ENCODE measurements at places on chromosomes 11 and 22.

DNA sequence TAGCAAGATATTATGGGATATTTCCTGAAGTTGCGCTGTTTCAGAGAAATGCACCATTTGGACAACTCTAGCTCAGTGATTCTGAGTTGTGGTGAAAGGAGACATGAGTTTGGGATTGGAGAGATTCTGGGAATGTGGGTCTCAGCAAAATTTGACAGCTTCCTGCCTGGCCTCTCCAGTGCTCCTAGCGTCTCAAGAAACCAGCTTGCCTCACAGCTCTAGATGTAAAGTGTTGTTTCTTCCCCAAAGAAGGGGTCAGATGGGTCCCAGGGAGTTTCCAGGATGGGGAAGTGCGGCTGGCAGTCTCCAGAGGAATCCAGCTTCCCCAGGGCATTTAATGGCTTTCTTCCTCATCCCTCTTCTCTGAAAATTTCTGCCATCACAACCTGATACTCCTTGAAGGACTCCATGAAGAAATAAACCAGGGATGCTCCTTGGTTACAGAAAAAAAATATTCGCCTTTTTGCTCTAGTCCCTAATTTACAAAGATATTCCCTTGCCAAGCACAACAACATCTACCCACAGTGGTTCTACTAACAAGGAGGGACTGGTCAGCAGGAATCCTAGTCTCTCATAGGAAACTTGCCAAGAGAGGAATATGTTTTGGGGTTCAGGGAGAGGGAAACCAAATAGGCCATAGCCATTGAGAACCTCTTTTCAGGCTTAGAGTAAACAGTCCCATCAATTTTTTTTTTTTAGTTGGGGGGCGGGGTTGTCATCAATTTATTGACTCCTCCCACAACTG is 185.4 kb upstream of the E2F8 start:
- no peak for DNase-seq

DNA sequence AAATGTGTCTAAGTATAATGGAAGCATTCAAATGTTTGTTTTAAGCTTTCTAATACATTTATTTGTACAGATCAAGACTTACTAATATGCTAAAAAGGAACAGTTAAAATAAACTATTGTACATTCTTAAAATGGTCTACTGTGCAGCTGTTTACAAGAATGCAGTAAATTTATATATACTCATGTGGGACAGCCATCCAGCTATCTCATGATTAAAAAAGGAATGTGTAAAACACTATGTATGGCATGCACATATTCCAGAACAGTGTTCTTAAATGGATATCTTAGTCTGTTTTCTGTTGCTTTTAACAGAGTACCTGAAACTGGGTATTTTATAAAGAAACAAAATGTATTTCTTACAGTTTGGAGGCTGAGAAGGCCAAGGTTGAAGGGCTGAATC is 30.2 kb upstream of the CSTF3 start:
- no peak for DNase-seq

DNA sequence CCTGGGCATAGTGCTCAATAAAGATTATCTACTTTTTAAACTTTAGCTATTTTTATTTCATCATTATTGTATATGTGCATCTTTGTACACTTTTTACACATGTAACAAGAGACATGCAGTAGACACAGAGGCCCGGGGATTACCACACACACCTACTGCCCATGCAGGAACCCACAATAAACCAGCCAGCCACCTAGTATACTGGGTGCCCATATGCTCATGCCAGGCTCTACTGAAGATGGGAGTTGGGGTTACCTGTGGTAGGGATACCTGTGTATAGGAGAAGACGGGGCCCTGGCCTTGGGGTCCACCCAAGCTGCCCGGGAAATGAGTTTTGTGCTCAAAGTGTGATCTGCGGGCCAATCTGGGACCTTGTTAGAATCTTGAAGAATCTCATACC is 31.2 kb upstream of the P2RY2 start:
- DNase-seq: no peak

DNA sequence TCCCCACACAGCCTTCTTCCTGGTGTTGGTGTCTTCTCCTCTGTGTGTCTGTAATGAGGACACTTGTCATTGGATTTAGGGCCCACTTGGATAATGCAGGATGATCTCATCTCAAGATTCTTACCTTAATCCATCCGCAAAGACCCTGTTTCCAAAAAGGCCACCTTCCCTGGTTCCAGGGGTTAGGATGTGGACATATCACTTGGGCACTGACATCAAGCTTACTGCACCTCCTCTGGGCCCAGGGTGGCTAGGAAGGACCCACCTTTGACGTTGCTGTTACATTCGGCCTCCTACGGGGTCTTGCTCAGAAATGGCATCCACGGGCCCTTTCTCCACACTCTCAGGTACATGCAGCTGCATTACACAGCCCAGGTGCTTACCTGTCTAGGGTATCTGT is 535.9 kb downstream of the BRD1 start:
- DNase-seq: no peak

DNA sequence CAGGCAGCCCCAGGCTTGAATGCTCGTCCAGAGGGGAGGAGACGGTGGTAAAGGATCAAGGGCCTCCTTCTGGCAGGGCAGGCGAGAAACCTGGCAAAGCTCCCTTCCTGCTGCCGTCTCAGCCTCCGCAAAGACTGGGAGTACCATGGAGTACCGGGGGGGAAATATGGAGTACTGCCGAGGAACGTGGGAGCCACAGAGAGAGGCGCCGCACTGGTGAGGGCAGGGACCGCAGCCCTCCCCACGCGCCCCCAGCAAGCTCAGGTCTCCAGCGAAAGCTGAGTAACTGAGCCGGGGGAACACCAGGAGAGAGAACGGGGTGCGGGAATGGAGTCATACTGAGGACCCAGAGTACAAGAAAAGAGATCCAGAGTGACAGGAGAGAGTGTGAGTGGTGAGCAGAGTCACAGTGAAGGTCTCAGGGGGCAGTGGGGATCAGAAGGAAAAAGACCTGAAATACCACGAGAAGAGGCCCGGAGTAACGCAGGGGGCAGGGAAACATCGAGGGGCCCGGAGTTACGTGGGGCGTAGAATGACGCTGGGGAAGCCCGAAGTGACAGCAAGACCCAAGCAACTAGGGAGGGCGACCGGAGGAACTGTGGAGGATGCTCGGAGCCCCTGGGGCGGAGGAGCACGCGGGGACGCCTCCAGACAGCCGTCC is 740 bp downstream of the EML3 start:
- peak; percentile 51 for DNase-seq

GRCh38 chr11:66745356-66746235 is 16.6 kb upstream of the SPTBN2 start:
- DNase-seq: peak; percentile 68

- no peak for DNase-seq
These were observed 148.6 kb downstream of the LDLRAD3 start for GRCh38 chr11:36092314-36093030.

DNA sequence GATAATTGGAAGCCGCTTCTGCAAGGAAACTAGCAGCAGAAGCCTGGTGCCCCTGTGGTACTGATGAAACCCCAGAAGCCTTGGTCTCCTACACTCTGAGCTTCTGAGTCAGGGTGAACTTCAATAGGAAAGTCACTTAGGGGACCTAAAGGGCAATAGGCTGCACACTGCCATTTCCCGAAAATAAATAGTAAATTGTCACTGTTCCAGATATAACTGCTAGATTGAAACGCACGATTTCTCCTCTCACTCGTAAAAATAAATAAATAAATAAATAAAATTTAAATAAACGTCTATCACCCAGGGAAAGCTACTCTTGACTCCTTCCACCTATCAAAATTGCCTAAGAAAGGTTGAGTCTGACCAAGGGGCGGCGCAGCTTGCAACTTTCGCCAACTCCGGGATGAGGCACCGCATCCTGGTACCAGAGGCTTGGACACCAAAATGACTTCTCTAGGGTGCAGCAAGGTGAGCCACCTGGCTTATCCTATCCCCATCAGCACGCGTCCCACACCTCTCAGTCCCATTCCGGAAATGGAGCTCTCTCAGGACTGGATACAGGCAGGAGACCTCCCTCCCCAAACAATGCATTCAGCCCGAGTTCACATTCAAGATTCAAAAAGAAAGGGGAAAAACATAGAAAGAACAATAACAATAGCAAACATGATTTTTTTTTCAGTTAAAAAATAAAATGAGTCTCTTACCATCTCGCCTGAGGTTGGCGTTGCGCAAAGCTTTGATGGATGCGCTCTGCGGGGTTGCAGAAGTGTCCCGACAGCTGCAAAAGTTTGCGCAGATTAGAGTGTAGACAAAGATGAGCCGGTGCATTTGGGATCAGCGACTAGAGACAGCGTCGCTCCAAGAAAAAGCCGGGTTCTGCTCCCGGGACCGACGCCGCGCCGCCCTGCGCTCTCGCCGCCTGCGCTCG is 583 bp downstream of the PDGFD start:
- peak; percentile 29 for DNase-seq

- no peak for DNase-seq
These were observed 100.2 kb upstream of the LMO1 start for GRCh38 chr11:8363921-8364320.

GRCh38 chr11:16336204-16336603 is 20.1 kb downstream of the SOX6 start:
- DNase-seq: no peak

DNA sequence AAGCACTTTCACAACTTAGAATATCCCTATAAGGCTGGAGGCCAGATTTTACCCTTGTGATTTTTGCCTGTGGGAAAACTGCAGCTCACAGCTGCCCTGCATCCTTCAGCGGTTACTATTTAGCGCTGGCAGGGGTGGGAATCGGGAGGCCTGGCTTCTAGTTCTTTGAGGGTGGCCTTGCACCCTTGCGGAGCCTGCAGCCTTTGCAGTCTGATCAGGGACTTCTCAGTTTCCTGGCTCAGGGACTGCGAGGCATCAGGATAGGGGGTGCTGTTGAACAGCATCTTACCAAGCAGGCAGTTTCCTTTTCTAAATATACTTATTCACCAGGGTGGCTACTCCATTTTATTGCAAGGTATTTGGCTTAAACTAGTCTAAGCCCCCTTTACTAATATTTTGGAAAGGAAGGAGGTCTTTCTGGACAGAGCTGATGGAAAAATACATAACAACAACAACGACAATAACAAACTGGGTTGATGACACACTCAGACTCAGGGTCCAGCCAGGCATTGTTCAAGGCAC is 2.9 kb upstream of the APOA1 start:
- DNase-seq: no peak

DNA sequence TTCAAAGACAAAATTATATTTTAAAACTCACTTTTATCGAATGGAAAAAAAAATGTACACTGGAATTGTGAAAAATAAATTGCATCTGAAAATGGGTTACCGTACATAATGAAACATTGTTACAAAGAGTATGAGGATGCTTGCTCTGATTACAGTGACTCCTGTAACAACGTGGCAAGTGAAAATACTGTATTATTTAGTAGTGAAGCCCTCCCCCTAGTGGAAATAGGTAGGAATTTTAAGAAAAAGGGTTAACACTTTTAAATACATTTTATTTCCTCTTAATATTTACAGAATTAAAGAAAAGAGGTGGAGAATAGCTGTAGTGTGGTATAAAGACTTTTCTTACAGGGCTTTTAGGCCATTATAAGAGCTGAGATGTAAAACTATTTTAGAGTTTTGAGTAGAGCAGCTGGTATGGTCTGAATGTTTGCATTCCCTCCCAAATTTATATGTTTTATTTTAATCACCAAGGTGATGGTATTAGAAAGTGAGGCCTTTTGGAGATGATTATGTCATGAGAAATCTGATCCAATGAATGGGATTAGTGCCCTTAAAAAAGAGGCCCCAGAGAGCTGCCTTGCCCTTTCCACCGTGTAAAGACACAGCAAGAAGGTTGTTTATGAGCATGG is 25.2 kb downstream of the FAM76B start:
- peak; percentile 53 for DNase-seq

DNA sequence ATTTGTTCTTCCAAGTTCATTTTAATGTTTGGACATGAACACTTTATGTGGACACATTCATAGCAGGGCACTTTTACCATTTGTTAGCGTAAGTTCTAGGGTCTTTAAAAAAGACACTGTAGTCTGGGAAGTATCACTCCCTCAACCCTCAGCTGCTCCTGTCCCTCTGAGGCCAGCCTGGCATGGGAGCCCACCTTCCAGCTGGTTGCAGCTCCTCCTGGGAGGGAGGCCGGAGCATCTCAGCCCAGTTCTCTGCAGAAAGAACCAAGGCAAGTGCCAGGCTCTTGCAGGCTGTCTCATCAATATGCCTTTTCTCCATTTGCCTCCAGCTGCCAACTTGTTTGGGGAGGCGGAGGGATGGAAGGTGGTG is 150.6 kb downstream of the OPCML start:
- no peak for DNase-seq

GRCh38 chr22:44359496-44360110 is 46.9 kb upstream of the SHISAL1 start:
- no peak for DNase-seq

GRCh38 chr11:95296621-95297025 is 65.6 kb upstream of the SESN3 start:
- DNase-seq: no peak

Measured in NCI-H146 (cell line).